ENCODE measurements at places on chromosomes 6 and 20. TPM values are rescaled to one million over a fixed set of nuclear protein-coding genes. Genes with fewer than 3 reads are reported as not detected.
A peak's percentile ranks its signal among the peaks of the same experiment; 100 is the strongest.

DNA sequence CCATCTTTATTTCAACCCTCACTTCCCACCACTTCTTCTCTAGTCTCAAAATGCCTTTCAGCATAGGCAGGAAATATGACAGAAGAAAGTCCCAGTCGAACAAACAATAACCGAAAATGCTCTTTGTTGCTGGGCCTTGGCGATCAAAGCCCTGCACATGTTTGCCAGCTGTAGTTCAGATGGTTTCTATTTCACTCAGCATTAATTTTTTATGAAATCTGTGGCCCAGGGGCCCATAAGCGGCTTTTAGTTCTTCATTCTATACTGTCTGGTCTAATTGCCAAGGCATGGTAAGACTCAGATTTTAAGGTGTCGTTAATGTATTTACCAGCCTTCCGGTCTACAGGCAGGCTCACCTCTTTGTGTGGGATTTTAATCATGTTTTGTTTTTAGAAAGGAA is 10.9 kb upstream of the F13A1 start:
- DNase-seq: no peak

POM121L2 gene
- not detected for total RNA-seq

DNA sequence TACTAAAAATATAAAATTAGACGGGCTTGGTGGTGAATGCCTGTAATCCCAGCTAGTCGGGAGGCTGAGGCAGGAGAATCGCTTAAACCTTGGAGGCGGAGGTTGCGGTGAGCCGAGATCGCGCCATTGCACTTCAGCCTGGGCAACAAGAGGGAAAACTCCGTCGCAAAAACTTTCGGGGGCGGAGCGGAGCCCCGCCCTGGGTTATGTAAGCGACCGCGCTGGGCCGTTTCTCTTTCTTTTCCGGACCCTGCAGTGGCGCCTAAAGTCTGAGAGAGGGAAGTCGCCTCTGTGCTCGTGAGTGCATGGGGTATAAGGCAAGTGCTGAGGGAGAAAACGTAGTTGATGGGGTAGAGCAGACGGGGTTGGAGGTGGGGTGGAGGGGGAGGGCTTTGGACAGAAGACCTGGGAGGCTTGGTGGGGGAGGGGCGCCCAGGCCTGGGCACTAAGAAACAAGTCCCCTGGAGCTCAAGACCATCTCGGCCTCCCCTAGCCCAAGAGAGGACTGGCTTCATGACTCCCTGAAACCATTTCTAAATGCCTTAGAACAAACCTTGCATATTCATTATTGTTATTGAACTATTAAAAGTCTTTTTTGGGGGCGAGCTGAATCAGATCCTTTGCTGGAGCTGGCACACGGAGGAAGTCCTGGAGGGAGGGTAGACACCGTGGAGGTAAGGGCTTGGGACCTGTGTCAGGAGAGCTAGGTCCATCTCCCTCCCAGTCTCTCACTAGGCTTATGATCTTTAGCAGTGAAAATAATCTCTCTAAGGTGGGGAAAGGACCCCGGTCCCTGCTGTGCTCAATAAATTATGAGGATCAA is 2.7 kb upstream of the MICA start:
- peak; percentile 38 for DNase-seq

APCDD1L gene
- total RNA-seq: not detected

BRPF3 gene
- 5.9 TPM for total RNA-seq

GRCh38 chr6:112007805-112008204 is 46.1 kb upstream of the CCN6 start:
- no peak for DNase-seq

DNA sequence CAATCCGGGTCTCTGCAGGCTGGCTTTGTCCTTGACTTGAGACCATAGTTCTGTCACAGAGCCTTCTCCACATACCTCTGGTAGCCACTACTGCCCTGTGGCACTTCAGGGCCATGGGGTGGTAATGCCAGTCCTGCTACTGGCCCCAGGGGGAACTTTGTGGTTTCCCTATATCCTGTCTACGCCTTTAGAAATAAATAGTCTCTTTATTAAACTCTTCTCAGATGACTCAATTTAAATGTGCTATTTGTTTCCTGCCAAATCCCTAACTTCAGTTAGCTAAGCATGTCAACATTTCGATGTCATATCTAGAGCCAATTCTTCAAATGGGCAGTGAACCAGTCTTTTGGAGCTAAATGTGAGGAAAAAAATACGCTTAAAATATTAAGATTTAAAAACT is 60.1 kb downstream of the SEL1L2 start:
- DNase-seq: no peak

GRCh38 chr6:31143148-31143547 is 4.3 kb upstream of the PSORS1C2 start:
- no peak for DNase-seq

GRCh38 chr6:163735076-163735475 is 320.6 kb downstream of the QKI start:
- no peak for DNase-seq

DNA sequence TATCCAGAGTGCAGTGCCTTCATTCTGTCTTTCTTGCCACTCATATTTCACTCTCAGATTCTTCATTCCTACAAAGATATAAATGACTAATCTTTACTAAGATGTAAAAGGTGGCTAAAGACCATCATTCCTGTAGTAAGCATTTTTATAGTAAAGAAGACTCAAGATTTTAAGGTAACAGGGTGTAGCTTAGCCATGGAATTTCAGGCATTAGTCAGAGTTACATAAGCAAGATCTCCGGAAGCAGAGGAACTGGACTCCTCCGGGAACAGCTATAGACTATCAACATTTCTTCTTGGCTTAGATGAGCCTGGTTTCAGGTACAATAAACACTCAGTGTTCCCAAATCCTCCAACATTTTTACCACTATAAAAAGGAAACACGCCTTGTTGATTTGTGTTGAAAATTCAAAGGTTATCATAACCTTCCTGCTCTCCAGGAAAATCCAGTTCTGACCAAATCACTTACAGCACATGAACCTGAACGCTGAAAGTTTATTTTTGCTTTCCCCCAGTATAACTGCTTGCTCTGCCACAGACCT is 23.7 kb downstream of the SERPINB1 start:
- peak; percentile 62 for DNase-seq

TMEM200A gene
- total RNA-seq: not detected

IMPG1 gene
- not detected for total RNA-seq

GRCh38 chr20:63701329-63702035 is 5.0 kb downstream of the TNFRSF6B start:
- no peak for DNase-seq

- DNase-seq: peak; percentile 49
These were observed 154.7 kb downstream of the JARID2 start for GRCh38 chr6:15400572-15401004.

DNA sequence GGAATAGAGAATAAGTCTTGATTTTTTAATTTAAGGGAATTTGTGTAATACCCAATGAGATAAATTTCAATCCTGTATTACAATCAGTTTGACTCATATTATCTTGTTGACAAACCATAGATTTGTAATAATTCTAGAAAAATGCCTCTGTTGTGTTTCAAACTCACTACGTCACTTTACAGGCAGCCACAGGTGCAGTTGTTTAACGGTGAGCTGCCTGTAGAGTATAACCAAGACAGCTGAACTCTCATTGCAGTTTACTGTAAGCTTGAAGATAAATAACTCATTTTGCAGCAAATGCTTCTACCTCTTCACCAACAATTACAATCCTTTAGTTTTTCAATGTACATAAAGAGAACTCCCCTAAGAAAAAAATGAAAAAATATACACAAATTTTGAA is 114.3 kb downstream of the PRKN start:
- no peak for DNase-seq

DNA sequence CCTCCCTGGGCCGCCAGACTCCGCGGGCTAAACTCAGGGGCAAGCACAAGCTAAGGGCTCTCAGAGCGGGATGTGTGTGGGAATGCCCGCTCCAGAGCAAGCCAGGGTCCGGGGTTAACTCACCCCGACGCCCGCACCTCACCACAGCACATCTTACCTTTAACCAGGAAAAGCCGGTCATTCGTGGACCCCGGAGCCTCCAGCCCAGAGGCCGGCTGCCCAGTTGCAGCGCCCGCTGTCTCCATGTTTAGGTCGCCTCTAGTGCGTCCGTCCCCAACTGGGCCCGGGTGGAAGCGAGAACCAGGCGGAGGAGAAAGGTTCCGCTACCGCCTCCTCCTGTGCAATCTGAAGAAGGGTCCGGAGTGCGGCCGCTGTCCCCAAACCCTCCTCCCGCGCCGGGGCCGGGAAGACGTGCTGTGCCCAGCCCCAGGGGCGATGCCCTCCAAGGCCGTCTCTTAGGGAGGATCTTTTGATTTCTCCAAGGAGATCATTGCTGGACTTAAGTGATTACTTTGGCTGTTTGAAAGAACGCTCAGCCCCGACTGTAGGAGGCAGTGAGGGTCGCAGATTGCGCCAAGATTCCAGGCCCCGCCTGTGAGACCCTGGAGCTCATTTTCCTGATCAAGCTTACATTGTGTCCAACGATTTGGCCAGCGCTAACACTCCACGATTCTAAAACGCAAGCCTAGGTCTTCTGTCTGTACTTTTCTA is at the start of gene TMEM242:
Gene TMEM242, minus strand, starts transcription at position 265 of the 711 bp plus-strand sequence. Its CDS starts 20 bp downstream, at position 245.
- DNase-seq: peak; percentile 84

- DNase-seq: no peak
These were observed 9.1 kb downstream of the MTG2 start for GRCh38 chr20:62191781-62192559.

TXLNB gene
- total RNA-seq: not detected

DNA sequence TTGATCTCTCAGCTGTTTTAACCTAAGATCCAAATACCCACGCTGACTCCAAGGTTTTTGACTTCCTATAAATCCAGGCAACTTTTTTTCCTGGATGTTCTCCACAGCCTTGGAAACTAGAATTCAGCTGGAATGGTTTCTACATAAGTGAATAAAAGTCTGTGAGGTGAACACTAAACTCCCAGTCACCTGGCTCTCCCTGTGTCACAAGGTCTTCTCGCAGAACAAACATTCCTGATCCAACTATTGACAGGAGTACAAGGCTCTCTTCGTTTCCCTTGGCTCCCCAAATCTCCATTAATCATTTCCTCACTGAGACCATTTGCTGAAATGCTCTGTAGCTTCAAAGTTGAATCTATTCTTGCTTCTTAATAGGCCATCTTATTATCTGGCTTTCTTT is 265.7 kb downstream of the ADGRG6 start:
- no peak for DNase-seq

- DNase-seq: no peak
These were observed 81.8 kb downstream of the FYN start for GRCh38 chr6:111791415-111791814.

ZBTB24 gene
- 9.6 TPM for total RNA-seq

- DNase-seq: no peak
These were observed 220.9 kb downstream of the HACE1 start for GRCh38 chr6:104638841-104639290.

SAMD10 gene
- 3.6 TPM for total RNA-seq

- no peak for DNase-seq
These were observed 29.6 kb downstream of the TAB2 start for GRCh38 chr6:149347067-149347466.

Data from NCI-H460 (cell line).